ENCODE measurements at places on chromosomes 16 and 17.

DNA sequence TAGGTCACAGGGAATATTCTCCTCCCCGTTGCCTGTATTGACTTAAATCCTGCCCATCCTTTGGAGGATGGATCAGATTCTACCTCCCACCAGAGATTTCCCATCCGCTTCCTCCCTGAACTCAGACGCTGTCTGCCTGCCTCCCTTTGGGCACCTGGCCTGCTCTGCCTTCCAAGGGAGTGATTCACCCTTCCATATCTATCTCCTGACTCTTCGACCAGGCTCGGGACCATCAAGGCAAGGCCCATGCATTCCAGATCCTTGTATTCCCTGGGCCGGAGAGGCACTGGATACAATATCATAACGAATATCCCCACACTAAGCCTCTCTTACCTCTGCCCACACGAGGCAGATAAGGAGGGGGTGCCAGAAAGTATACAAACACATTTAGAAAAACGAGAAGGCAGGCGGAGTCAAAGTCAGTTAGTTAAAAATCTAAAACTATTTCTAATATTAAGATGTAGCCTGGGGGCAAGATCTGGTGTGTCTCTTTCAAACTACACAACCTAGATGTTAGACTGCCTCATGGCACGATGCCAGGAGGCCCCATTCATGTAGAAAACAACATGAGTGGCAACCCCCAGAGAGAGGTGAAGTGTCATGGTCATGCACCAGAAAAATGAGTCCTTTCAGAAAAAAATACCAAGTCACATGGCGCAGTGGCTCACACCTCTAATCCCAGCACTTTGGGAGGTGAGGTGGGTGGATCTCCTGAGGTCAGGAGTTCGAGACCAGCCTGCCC is 9.2 kb downstream of the PMP22 start:
- DNase-seq: no peak

DNA sequence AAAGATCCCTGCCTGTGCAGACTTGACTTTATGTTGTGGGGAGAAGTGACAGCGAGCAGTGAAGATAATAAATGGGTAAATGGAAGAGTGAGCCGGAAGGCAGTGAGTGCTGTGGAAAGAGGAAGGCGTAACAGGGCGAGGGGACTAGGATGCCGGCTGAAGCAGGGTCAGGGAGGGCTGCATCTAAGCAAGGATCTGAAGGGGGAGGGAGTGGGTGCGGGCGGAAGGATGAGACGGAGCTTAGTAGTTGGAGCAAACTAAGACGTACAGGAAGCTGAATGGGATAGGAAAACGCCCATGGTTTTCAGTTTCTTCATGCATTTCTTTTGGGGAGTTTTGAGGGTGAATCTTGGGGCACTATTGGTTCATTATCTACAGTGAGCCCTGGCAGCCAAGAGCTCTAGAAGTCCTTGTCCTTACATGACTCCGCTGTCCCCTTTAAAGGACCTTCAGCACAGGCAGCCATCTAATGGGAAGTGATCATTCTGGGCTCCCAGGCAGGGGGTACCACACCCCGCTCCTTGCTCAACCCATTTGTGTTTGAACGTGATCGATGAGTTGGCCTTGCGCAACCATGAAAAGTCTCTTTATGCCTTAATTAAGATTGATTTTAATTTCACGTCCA is 10.4 kb upstream of the NAT9 start:
- DNase-seq: no peak

GRCh38 chr17:50389534-50389933 is 7.8 kb downstream of the LRRC59 start:
- DNase-seq: no peak

DNA sequence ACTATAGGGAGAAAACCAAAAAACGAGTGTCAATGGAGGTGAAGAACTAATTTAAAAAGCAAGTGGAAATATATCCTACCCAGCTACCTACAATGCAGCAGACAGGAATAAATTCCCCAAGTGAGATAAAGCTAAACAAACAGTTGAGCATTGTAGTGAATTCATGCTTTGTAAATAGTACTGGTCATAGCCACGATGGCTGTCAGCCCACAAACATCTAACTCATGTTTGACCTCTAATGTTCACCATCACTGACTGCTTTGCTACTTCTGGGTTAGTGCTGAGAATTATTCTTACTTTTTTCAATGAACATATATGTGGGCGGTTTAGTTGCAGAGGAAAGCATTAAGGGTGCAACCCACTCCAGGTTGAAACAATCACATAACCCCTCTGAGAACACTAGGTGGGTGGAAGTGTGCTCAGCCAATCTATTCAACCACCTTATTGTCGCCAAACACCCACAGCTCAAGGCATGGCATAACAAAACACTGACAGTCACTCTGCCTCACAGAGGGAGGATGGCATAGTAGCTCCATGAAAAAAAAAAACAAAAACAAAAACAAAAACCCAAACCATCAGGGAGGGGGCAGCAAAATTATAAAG is 264.1 kb downstream of the ZFHX3 start:
- no peak for DNase-seq

DNA sequence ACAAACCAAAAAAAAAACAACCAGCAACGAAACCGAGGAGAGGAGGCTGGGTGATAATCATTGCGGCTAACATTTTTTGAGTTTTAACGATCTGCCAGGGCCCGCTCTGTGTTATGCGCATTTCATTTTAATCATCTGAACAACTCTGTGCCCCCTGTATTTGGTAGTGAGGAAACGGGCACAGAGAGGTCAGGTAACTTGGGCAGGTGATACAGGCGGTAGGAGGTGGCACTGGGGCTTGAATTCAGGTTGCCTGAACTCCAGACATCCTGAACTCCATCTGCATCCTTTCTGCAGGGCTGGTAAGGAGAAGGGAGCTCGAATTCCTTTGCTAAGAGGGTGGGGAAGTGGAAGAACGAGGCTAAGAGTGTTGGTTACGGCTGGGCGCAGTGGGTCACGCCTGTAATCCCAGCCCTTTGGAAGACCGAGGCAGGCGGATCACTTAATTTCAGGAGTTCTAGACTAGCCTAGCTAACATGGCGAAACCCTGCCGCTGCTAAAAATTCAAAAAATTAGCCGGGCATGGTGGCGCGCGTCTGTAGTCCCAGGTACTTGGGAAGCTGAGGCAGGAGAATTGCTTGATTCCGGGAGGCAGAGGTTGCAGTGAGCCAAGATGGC is 1.1 kb downstream of the CLUAP1 start:
- no peak for DNase-seq

GRCh38 chr17:2903193-2903974 is 107.1 kb downstream of the RAP1GAP2 start:
- no peak for DNase-seq

DNA sequence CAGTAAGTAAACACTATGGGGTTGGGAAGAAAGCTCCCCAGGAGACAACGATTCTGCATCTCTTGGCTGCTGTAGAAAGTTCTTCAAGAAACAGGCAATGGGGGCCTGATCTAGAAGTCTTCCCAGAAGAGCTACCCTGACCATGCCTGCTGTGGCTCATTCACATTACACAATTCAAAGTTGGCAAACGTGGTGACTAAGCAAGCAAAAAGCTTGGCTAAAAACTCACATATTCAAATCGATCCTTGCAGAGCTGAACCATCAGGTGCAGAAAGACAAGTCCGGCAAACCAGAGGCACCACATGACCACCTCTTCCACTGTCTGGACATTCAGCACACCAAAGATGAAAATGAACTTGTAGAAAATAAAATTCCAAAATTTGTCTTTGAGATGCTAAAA is 16.1 kb downstream of the AMFR start:
- DNase-seq: no peak
